ENCODE measurements at places on chromosomes 11 and 22.

GRCh38 chr22:28019360-28019759, 100.3 kb upstream of the PITPNB start:
- no peak for DNase-seq

GRCh38 chr11:12581923-12582322, 92.3 kb upstream of the TEAD1 start:
- no peak for DNase-seq

GRCh38 chr11:44955015-44955738, 4.5 kb upstream of the TP53I11 start:
- DNase-seq, result no peak

DNA sequence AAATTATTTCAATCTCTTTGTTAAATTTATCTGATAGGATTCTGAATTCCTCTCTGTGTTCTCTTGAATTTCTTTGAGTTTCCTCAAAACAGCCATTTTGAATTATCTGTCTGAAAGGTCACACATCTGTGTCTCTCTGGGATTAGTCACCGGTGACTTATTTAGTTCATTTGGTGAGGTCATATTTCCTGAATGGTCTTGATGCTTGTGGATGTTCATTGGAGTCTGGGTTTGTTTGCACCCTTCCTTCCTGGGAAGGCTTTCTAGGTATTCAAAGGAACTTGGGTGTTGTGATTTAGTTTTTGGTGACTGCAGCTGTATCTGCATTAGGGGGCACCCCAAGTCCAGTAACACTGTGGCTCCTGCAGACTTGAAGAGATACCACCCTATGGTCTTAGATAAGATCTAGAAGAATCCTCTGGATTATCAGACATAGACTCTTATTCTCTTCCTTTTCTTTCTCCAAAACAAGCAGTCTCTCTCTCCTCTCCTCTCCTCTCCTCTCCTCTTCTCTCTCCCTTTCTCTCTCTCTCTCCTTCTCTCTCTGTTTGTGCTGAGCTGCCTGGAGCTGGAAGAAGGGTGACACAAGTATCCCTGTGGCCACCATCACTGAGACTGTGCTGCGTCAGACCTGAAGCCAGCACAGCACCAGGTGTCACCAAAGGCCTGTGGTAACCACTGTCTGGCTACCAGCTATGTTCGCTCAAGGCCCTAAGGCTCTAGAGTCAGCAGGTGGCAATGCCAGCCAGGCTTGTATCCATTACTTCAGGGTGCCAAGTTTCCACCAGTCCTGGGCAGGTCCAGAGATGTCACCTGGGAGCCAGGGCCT, 3.3 kb upstream of the HEPN1 start:
- no peak for DNase-seq

- no peak for DNase-seq
Measured at GRCh38 chr11:67463680-67464410, 5.2 kb downstream of the TMEM134 start.

- DNase-seq, result no peak
Measured at GRCh38 chr11:26677566-26677965, 44.3 kb downstream of the SLC5A12 start.

DNA sequence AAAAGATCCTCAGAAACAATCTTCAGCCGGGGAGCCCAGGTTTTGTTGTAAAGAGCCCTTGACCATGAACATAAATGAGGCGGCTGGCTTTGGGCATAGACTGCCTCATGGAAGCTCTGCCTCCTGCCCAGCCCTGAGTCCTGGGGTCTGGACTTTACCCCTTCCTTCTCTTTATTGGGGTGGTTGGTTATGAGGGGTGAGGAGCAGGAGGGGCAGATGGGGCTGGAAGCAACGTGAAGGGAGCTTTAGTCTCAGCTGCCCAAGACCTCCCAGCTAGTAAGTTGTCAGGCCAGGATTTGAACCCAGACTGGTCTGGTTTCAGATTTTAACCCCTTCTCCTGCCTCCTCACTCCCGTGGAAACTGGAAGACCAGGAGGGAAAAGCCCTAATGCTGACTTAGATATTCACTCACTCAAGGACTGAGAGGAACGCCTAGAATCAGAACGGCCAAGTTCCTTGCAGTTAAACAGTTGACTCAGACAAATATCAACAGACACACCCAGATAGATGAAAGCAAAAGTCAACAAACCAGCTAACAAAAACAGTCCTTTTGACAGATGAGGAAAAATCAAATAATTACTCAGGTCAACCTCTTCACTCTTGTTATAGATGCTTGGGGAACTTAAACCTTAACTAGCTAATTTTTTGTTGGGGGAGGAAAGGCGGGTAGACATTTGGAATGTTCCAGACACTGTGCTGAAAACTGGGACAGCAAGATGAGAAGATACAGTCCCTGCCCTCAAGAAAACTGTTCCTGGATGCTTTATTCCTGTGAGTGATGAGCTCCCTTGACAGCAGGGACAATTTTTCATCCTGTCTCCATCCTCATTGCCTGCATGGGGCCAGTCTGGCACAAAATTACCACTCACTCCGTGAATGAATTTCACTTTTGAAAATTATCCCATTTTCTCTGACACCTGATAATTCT, 20.8 kb upstream of the ARRB1 start:
- no peak for DNase-seq

- DNase-seq, result no peak
Measured at GRCh38 chr22:17875156-17875555, 100.9 kb upstream of the BID start.

GRCh38 chr11:33775832-33776470, 1.6 kb upstream of the FBXO3 start:
- DNase-seq, result no peak

DNA sequence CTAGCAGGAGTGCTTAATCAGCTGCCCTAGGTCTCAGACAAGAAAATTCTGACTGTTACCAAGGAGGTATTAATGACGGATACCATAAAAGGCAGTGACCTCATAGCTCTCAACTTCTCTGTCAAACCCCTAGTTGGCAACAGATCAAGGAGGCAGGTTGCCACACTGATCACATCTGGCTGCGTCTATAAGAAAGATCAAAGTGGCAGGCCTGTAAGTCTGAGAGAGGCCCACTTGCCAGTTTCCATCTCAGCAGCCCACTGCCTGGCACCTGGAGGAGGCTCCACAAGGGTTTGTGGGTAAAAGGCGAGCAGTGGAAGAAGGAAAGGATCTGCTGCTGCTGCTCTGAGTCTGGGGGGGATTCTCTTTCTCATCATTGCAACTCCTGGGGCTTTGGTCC, 239.6 kb upstream of the MPPED2 start:
- no peak for DNase-seq

- no peak for DNase-seq
Measured at GRCh38 chr11:36316049-36316448, 20.0 kb downstream of the PRR5L start.

- DNase-seq, result no peak
Measured at GRCh38 chr11:97974798-97975498, 1045.8 kb upstream of the CNTN5 start.

DNA sequence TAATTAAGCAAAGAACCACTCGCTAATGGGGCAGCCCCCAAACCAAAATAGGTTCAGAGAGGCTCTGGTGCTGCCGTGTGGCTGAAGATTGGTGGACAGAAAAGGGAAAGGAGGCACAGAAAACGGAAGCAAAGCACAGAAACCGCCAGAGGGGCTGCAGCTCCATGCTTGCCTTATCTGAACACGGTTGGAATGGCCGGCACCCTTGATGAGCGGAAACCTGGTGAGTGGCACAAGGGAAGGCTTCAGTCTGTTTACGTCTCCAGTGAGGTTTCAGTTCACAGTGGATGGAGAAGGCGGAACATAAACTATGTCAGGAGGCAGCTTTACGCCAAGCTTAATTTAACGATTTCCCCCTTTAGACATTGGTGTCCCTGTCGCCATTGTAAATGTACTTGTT, 5.2 kb upstream of the PRR33 start:
- DNase-seq, result no peak

DNA sequence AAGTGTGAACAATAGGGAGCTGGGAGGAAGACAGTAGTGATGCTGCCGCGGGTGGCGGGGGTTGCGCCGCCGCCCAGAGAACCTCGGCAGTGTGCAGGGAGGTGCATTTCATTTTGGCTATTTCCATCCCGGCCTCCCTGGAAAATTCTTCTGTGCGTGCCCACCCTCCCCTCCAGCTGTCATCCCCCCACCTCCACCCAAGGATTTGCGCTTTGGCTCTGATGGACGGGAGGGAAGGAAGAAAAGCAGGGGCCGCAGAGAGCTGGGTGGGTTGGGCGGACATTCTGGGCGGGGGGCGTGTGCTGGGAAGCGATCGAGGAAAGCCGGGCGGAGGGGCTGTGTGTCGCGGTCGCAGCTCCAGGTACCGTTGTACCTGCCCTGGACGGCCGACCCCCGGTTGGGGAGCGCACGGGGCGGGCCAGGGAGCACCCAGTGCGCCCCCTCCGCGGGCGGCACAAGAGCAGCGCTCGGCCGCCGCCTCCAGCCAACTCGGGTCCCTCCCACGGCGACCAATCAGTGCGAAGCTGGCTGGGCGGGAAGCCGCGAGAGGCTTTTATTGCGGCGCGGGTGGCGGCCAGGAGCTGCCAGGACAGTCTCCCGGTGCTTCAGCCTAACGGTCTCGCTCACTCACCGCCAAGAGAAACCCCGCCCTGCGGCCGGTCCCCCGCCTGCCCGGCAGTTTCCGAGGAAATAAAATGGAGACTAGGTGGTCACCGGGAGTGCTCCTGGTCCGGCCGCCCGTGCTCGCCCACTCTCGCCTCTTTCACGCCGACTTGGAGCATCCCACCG, 1.6 kb downstream of the NCAM1 start:
- no peak for DNase-seq

DNA sequence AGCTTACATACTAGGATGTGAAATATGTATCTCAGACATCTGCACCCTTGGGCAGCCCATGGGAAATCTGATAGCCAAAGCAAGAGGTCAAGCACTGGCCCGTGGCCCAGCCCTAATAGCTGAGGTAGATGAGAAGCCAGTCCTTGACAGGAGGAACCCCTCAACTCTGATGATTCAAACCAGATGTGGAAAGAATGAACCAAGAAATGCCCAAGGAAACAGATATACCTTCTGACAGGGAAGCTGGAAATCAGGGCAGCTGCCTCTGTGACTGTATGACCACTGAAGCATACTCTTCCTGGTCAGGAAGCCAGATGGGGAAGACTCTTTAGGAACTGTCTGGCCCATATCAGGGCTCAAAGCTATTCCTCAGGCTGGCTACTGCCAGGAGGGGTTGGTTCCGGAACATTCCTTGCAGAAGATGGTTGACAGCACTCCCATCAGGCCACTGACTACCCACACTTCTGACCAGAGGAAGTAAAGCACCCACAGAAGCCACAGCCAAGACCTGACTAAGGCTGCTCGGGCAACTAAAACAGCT, 124.2 kb downstream of the SWAP70 start:
- DNase-seq, result no peak

DNA sequence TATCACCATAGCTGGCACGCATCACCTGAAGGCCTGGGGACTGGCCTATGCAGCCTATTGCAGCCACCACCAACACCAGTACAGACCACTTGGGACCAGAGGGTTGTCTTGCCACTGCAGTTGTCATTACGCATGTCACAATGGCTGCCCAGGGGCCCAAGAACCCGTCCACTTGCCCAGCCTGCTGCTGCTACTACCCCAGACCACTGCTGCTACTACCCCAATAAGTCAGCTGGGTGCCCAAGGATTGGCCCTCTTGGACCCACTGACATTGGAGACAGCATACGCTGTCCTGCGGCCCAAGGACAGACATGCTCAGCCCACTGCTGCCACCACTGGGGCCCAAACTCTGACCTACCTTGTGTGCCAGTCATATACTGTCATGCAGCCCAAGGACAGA, 102.7 kb upstream of the OR9Q1 start:
- no peak for DNase-seq

GRCh38 chr11:3122775-3123201, 42.3 kb downstream of the OSBPL5 start:
- DNase-seq, result no peak

- no peak for DNase-seq
Measured at GRCh38 chr22:40050258-40050657, 55.5 kb downstream of the FAM83F start.

DNA sequence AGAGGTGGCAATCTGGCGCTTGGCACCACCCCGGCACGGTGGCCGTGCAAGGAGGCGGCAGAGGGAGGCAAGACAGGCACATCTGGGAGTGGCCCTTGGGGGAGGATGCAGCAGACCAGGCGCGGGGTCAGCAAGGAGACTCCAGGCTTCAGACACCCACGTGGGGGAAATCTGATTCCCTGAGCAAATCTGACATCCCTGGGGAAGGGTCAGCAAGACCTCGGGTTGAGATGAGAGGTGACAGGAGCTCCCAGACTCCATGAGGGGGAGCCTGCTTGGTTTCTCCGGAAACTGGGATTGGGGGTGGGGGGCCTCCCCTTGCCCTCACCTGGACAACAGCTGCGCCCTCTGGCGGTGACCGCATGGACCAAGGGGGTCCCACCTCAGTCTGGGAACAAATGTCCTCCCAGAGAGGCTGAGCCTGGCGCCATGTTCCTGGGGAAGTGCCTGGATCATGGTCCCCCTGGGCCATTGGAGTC, 4.0 kb upstream of the RCOR2 start:
- no peak for DNase-seq

DNA sequence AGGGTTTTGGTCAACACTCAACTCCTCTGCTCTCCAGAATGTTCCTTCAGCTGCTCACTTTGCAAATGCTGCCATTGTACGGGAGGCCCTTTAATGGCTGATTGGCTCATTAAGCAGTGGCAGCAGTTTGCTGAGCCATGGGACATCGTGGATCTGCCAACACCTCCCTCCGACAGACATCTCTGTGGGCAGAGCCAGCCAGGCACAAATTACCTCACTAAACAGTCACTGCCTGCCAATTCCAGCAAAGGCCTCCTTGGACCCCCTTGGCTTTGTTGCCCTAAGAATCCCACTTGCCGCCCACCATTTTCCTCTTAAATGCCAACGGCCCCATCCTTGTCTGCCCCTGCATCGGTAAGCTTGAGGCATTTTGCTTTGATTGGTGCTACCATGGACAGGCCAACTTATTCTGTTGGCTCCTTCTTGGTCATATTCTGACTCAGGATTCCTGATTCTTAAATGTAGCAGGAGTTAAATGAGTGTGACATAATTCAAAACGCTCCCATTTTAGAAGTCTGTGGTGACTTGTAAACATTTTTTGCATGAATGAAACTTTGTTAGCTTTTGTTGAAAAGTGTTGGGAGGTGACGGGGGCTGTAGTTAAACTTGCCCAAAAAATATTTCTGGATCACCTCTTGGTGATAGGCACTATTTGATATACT, 57.5 kb upstream of the LMO2 start:
- no peak for DNase-seq

GRCh38 chr11:124670732-124671131, 2.8 kb downstream of the SIAE start:
- DNase-seq, result no peak

- no peak for DNase-seq
Measured at GRCh38 chr11:69536406-69536805, 54.9 kb downstream of the LINC01488 start.

GRCh38 chr11:82639251-82639650, 94.4 kb downstream of the FAM181B start:
- no peak for DNase-seq
